Stimulated activated CD4-positive, alpha-beta T cell treated with anti-CD3 and anti-CD28 coated beads, Interleukin-15, amount 100 ng/mL, for 1 hour (primary cell): ENCODE measurements at places on chromosomes 5 and 9.

- DNase-seq: no peak
Observed at GRCh38 chr5:22223079-22223478, 630.1 kb downstream of the CDH12 start.

- no peak for DNase-seq
Observed at GRCh38 chr5:55385846-55386245, 78.1 kb downstream of the MTREX start.

- no peak for DNase-seq
Observed at GRCh38 chr9:5825223-5825622, 7.7 kb downstream of the ERMP1 start.

GRCh38 chr5:171835066-171835465, 49.4 kb downstream of the SMIM23 start:
- no peak for DNase-seq

GRCh38 chr9:7316166-7316795, 483.3 kb downstream of the DMAC1 start:
- DNase-seq: no peak

DNA sequence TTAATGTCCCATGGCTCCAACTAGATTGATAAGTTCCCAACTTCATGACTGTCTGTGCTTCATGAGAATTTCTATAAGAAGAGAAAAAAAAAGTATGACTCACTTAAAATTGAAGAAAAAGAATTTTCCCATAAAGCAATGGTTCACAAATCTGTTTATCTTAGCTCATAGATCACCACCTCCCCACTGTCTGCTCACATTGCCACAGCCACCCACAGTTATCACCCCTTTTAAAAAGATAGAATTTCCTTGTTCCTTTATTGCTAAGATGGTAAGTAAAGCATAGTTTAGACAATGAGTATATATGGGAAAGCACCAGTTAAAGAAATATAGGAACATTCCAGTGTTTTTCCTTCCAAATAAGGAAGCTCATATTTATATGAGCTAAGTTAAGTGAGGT, 67.1 kb downstream of the ALDH7A1 start:
- no peak for DNase-seq

DNA sequence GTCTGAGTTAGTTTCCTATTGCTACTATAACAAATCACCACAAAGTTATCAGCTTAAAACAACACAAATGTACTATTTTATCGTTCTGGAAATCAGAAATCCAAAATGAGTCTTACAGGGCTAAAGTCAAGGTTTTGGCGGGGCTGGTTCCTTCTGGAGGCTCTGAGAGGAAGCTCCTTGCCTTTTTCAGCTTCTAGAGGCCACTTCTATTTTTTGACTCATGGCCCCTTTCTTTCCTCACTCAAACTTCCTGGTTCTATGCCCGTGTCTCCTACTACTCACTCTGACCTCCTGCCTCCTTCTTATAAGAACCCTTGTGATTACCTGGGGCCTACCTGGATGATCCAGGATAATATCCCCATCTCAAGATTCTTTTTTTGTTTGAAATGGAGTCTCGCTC, 48.2 kb downstream of the GABBR2 start:
- DNase-seq: no peak

DNA sequence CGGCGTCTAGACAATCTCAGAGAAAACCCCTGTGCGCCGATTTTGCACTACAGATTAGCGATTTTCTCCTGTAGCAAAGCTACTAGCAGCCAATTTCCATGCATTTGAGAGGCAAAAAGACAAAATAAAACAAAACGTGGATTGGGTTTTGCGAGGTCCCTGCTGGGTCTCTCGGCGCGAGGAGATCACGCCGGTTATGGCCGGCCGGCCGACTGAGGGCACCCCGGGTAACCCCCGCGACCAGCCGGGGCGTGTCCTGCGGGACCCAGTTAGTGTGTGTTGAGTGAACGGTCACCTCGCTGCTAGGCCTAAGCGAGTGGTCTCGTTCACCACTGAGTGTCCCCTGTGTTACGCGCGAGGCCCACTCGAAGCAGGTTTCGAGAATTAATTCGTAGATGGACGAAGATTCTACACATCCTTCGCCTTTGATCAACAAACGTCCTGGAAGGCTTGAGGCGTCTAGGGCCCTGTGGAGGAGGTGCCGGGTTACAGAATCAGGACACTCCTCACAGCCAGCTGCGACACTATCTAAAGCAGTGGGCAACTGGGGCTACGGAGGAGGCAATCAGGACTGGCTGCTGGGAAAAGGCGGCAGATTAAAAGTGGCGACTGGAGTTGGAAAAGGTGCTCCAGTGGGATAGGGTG, 764 bp upstream of the VDAC1 start:
- DNase-seq: no peak

DNA sequence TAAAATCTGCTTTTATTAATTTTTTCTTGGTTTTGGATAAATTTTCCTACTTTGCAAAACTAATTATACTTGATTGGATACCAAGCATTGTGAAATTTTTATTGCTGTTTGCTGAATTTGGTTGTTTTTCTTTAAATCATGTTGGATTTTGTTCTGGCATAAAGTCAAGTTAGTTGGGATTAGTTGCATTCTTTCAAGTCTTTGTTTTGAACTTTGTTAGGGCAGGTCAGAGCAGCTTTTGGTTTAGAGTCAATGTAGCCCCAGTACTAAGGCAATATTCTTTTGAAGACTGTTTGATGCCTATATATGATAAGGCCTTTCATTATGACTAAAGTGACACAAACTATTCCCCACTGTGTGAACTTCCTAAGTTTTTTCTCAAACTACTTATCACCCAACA, 531.1 kb downstream of the RASEF start:
- DNase-seq: no peak

DNA sequence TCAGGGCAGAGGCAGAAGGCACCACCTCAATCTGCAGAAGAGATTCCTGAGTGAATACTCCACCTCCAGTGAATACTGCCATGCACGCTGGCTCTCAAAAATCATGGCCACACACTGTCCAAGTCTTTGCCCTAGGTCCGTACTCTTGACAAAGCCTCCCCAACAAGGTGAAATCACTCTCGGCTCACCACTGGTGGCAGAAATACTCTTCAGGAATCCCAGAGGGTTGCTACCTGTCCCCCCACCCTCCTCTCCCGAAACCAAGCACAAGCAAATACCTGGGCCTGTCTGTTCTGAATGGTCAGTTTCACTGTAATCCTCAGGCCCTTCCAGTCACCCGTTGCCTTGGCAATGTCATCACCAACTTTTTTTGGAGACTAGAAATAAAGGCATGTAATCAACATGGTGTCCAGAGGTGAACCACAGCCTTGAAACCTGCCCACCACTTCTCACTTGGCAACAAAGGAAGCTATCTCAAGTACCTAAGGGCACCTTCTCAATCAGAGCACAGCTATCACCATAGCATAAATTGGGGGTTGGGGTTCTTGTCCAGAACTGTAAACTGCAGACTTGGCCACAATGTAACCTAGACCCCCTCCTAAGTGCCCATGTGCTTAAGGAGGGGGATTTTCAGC, 1.8 kb downstream of the RPL12 start:
- no peak for DNase-seq

DNA sequence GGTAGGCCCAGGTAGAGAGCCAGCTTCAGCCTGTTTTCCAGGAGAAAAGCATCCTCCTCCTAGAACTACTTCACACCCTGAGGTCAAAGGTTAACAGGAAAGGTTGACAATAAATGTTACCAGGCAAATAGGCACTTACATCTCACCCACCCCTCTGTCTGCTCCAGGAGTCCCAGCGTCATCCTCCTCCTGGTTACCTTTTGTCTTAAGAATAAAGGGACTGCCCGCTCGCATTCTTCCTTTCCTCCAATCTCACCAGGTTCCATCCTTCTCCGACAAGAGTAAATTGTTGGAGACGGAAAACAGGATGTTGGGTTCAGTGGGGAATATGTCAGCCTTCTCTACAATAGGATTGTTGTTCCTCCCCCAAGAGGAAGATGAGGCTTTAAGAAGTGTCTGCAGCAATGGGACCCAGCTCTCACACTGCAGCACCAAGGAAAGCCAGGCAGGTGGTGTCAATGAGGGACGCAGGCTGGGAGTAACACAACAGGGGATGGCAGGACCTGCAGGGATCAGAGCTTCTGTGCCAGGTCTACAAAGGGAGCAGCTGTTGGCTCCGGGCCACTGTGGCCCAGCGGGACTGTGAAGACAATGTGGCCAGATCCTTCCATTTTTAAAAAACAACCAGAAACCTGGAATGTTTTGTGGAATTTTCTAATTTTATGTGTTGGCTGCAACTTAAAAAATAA, 29.0 kb downstream of the FAT2 start:
- DNase-seq: no peak

DNA sequence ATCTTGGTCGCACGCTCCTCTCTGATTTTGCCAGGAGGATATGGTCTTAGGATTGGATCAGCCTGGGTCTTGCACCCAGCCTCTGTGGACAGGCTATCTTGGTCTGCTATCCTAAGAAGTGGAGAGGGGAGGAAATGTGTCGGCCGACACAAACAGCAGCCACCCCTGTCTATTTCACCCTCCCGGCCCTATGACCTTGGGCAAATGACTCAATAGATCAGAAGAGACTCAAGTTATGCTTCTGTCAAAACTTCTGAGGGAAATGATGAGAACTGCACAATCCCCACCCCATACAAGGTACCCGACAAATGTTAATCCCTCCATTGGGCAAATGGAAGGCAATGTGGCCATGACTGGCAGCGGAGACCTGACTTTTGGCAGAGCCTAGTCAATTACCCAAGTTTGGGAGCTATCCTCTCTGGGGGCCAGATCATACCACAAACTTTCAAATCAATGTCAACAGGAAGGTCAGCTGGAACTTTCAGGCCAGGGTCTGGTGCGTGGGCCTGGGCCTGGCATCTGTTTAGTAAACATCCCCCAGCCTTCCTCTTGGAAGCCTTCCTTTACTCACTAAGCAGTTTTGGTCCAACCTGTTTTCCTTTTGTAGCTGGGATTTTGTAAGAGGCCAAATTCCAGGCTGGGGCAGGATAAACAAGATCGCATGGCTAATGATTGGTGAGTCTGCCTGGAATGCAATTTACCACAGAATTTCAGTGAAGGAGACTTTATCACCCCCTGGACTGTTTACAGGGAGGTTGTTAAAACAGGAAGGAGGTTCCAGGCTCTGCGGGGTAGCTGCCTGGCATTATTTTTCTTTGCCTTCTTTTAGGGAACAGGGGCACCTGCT, 64.2 kb upstream of the CPEB4 start:
- DNase-seq: no peak

- no peak for DNase-seq
Observed at GRCh38 chr5:100691085-100691484, 155.9 kb downstream of the FAM174A start.

GRCh38 chr5:80492741-80493140, 4.8 kb downstream of the FAM151B start:
- DNase-seq: no peak
